ENCODE measurements at places on chromosomes 3 and 15.

DNA sequence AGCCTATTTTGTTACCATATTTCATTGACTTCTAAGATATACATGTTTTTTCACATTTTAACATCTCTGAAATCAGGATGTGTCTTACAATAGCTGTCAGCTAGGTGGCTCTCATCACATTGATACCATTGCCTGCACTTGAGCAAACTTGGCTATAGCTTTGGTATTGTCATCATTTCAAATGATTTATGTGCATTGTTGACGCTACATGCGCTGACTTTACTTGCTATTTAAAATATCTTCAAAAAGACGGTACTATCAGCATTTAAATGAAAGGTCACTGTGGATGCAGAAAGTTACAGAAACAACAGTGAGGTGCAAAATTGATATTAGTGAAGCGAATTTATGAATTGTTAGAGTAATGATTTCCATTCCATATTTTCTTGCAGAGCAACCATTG lies 54.0 kb upstream of the ABHD2 start:
- no peak for DNase-seq

DNA sequence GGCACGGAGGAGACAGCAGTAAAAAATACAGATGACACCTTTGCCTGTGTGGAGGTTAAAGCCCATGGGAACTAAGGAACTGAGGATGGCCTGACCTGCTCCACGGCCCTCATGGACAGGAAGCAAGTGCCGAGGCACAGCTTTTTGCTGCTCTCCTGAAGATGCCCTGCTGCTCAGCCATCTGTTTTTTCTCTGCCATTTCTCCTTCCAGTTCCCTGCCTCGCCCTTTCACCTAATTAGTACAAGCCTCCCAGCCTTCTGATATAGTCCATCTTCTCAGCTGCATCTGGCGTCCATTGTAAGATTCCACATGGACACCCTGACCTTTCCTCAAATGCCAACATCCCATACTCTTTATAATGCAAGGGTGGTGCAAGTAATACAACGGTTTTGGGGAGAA lies 11.8 kb upstream of the CXCR6 start:
- no peak for DNase-seq

DNA sequence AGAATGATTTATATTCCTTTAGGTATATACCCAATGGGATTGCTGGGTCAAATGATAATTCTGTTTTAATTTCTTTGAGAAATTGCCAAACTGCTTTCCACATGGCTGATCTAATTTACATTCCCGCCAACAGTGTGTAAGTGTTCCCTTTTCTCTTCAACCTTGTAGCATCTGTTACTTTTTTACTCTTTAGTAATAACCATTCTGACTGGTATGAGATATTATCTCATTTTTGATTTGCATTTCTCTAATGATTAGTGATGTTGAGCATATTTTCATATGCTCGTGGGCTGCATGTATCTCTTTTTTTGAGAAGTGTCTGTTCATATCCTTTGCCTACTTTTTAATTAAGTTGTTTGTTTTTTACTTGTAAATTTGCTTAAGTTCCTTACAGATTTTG lies 1264.2 kb downstream of the OTOL1 start:
- no peak for DNase-seq

GRCh38 chr3:40490916-40491315 lies 14.0 kb downstream of the ZNF619 start:
- no peak for DNase-seq

DNA sequence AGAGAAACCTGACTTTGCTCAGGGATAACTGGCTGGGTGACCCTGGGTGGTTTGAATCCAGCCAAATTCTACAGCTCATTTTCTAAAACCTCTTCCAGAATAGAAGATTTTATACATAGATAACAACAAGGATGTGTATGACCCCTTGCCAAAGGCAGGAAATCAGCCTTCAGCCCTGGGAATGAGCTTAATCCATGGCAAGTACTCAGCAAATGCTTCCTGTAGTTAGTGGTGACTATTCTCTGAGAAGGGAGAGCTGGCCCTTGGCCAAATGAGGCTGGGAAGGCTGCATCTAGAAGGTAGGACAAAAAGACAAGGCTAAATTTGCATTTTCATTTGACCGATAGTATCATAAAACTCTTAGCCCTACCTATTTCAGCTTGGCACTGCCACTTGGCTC lies 4.6 kb upstream of the HACD3 start:
- no peak for DNase-seq

DNA sequence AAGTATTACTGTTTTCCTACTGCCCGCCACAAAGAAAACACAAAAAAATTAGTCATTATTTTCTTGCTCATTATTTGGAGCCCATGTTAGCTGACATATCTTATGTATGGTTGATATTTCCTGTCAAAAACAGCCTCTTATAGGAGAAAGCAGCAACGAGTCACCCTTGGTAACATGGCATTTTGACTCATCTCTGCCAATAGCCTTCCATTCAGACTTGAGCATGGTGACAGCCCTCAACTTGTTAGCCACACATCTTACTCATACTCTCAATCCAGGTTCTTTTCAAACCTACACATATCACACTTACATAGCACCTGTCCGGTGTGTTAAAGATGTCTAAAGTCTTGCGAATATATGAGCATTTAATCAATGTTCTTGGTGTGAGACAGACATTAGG lies 109.4 kb upstream of the SAMMSON start:
- DNase-seq = no peak

DNA sequence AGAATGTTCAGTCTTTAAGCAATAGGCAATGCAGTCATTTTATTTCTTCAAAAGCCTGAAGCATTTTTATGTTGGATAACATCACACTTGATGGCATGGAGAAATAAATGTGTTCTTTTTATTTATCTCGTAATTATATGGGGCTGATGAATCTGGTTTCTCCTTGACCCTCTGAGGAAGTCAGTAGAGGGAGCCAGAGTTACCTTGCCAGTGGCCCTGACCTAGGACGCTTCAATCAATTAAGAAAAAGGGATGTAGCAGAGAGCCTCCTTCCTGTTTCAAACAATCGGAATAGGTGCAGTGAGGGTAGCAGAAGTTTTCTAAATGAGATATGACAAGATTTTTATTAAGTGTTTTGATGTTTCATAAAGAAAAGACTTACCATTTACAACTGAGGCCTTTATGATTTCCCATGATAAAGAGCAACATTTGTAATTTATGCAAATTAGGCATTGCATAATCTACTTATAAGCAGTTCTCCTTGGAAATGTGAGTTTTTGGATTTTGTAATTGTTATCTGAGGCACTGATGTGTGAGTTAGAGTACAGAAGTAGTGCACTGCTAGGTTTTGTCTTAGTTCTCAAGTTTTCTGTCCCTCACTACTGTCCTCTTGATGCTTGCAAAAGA lies 129.1 kb downstream of the RAP2B start:
- no peak for DNase-seq

DNA sequence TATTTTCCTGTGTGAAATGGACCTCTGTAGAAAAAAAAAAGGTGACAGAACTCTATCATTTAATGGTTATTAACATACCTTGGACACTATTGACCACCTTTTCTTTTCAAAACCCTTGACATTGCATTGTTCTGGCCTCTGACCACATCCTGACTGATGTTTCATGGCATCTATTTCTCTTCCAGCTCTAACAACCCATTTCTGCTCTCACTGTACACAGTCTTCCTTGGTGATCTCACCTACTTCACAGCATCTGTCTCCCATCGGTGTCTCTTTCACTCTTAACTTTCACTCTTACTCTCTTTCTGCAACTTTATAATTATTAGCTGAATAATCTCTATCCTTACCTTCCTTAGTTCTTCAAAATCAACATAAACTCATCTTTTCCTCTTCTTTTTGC lies 217.4 kb upstream of the CD96 start:
- no peak for DNase-seq

- no peak for DNase-seq
Measured at GRCh38 chr3:42216302-42216701, 49.7 kb downstream of the CCK start.

DNA sequence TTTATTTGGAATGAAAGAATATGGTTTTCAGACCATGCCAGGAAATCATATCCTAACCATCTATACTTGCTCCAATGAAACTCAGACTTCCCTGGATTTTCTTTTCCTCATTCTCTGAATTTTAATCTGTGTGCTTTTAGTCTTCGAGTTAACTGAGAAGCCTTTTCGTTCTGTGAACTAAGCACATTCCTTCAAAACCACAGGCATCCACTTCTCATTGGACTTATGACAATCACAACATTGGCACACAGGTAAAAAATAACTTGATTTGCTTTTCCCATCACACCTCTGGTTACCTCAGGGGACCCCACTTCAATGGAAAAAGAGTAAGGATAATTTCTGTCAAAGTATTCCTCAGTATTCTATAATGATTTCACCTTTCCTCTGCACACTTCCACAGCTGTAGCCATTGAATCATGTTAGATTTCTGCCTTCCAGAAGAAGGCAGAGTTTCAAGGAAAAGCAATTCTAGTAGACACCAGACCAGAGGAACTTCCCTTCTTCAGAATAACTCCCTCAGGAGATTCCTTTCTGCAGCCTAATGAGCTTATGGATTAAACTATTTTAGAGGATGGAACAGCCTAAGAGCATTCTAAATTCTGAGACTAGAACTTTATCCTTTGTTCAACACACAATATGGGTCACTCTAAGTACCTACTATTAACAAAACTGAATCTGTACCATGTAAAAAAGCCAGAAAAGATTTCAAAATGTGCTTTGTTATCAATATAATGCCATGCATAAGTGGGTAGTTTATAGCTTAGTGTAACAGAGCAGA lies 15.9 kb downstream of the COMMD2 start:
- DNase-seq = no peak

DNA sequence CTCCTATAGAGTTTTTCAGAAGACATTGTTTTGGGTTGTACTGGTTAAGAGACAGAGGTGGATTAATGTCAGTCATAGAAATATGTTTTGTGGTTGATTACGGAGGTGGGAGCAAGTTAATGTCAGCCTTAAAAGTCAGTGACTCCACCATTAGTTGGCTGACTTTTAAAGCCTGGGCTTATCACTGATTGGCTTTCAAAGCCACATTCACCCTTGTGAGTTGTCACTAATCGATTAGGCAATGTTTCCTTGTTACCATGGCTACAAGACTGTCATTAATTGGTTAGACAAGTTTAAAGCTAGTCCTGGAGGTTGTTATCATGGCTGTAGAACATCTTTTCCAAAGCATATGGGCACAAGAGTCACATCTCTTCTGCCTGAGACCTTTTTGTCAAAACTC lies 73.0 kb downstream of the NEO1 start:
- DNase-seq = no peak

DNA sequence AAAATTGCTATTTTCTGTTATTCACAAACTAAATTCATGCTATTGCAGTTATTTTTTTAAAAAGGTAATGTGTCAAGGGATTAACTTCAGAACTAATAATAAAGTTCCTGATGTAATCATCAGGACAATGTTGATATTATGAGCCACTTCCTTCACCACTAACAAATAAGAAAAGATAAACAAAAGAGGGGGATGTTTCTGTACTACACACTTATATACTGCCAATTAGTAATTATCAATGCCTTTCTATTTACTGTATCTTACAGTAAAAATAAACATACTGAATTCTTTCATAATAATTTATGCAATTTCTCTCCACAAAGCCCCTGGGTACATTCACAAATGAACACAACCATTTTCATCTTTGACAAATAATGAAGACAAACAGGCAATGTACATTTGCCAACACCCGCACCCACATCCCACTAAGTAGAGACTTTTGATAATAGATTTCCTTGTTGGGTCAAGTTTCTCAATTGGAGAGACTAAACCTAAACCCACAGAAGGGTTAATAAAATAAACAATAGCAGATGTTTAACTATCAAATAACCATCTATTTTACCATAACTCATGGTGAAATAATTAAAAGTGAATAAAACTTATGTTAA lies 3.7 kb downstream of the CBLB start:
- DNase-seq = no peak

- no peak for DNase-seq
Measured at GRCh38 chr3:196800742-196801434, 61.2 kb downstream of the PAK2 start.

GRCh38 chr3:100289339-100289738 lies 28.5 kb downstream of the TBC1D23 start:
- no peak for DNase-seq

DNA sequence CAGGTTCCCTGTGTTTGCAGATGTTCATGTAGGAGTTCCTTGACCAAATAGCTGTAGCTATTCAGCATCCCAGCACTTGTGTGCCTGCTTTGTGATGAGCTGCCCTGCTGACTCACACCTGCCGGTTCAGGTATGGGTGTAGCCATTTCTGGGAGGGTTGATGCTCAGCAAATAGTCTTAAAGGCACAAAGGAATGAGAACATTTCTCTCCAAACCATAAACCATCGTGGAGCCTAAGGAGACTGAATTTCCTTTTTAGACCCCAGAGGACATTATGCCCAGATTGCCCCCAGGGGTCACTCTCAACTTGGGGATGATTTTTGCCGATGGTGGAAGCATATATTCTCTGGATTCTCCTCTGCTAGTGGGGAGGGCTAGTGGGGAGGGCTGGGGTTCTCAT lies 80.6 kb downstream of the ADAMTSL3 start:
- no peak for DNase-seq

DNA sequence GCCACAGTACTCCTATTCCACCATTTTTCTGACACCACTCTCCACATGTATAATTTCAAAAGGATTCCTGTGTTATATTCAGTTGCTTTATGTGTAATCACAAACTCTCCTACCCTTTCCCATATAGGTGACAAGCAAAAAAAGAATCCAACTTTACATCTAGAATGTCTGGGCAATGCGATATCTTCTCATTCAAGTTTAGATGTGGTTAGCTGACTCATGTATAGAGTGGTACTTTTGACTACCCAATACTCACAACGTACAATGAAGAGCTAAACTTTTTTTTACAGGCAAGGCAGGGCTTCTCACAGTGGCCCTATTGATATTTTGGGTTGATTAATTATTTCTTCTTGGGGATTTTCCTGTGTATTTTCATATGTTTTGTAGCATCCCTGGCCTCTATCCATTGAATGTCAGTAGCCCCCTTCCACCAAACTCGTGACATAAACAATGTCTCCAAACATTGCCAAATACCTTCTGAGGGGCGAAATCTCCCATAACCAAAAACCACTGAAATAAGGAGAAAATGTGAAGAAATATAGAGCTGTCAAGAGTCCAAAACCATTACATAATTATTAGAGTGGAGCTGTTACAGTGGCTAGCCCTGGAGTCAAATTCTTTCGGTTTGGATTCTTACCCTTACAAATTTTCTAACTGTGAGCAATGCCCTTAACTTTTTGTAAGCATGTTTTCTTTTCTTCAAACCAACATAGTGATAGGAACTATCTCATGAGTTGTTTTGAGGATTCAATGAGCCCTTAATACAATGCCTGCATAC lies 342.6 kb downstream of the NSUN3 start:
- no peak for DNase-seq
